ENCODE measurements at places on chromosomes 5 and 9.

DNA sequence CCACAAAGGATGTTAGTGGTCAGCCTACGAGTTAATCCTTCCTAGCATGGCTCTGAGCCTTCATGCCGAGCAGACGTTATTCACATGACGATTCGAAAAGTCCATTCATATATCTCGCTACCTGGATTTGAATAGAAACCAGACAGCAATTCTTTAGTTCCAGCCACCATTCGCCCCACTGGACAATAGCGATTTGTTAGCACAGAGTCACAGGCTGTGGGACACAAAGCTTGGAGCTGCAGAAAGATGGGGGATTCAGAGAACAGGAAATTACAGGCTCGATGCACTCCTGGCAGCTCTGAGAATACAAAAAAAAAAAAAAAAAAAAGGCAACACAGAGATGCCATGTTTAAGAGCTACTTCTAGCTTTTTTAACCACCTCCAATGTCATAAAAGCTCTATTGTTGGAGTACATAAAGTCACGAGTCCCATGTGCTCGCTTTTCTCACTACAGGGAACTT lies 110.7 kb downstream of the NR6A1 start:
- no peak for DNase-seq

GRCh38 chr5:54186912-54187445 lies 123.4 kb downstream of the ARL15 start:
- DNase-seq: no peak

DNA sequence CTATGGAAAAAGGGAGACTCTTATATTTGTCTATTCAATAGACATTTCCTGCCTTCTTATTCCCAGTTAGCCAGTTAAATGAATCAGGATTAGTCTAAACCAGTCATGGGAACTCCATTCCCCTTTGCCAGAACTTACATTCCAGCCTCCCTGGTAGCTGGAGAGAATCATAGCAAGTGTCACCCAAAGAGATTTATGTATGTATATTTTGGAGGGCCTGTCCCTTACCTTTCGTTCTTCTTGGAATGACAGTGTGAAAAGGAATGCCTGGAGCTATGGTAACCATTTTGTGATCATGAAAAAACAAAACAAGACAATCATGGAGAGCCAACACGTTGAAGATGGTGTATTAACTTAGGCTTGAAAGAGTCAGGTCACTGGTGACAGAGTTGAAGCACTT lies 627.7 kb downstream of the CCDC171 start:
- DNase-seq: no peak

- DNase-seq: no peak
Measured at GRCh38 chr9:68904454-68904853, 109.5 kb downstream of the PRKACG start.

DNA sequence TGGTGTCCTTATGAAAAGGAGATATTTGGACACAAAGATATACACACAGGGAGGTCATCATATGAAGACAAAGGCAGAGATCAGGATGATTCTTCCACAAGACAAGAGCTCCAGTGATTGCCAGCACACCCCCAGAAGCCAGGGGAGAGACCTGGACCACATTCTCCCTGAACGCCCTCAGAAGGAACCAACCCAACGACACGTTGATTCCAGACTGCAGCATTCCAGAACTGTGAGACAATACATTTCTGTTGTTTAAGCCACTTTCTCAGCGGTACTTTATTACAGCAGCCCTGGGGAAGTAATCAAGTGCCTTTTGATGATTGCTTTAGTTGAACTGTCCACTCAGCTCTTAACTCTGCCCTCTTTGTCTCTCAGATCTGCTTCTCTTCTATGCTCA lies 285.5 kb upstream of the SMARCA2 start:
- no peak for DNase-seq

DNA sequence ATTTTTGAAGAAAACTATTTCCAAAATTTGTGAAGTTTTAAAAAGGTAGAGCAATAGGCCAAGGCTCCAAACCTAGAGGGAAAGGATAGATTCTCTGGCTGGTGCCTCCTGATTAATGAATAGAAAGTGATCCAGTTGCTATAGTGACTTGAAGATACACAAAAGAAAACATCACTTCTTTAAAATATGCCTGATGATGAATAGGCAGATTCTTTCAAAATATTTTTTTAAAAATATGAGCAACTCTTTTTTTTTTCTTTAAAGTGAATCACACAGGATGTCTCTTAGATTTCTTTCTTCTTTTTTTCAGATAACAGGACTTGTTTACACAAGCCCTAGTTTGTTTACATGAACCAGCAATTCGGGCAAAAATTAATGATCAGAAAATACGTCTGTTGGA lies 124.4 kb downstream of the RFK start:
- DNase-seq: no peak

- no peak for DNase-seq
Measured at GRCh38 chr5:75006865-75007822, 45.2 kb downstream of the GCNT4 start.

DNA sequence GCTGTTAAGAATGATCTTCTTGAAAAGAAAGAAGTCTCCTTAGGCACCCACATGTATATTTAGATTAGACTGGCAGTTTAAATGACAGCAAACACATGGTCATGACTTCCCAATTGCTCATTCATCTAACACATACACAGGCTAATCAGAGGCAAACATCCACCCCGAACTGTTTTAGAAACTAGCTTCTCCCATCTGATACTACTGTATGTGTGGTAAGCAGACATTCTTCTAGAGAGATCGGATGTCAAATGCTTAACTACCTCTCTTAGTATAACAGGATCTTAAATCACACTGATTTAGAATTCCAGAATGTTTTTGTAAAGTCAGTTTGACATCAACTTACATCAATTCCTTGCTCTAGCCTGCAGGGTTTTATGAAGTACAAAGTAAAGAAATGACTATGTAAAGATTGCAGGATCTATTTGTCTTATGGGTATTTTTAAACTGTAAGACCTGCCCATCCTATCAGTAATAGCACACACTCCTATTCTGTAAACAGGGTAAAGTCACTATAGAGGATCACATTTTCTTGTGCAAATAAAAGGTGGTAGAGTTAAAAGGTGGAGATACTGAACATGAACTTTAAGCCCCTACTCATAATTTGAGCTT lies 239.7 kb downstream of the MLLT3 start:
- no peak for DNase-seq

GRCh38 chr9:135608999-135609317 lies 30.4 kb downstream of the GLT6D1 start:
- no peak for DNase-seq

DNA sequence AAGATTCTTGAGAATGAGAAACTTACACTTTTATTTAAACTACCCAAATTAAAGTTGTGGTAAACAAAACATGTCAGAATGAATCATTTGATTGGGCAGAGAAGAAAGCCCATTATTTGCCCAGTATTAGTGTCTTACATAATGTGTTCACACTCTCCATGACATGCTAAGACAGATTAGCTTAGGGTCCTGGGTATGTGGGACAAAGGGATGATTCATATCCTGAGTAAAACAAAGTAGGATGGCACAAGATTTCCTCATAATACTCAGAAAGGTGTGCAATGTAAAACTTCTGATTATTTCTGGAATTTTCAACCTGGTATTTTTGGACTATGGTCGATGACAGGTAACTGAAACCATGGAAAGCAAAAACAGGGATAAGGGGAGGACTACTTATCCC lies 183.9 kb upstream of the POU5F2 start:
- DNase-seq: no peak

DNA sequence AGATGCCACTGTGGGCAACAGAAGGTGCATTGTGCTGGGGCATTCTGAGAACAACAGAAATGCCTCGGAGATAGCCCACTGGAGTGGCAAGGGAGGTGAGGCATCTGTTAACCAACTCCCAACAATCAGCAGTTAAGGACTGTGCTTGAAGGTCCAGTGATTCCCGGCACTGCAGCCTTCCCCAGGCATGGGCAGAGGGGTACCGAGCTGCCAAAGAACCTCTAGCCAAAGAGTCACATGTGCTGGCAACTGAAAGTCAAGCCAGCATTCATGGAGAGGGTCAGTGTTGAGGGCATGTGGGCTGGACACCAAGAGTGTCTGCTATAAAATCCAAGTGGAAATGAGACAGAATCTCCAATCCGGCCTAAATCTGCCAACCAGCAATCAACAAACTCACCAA lies 149.6 kb downstream of the ASTN2 start:
- no peak for DNase-seq

DNA sequence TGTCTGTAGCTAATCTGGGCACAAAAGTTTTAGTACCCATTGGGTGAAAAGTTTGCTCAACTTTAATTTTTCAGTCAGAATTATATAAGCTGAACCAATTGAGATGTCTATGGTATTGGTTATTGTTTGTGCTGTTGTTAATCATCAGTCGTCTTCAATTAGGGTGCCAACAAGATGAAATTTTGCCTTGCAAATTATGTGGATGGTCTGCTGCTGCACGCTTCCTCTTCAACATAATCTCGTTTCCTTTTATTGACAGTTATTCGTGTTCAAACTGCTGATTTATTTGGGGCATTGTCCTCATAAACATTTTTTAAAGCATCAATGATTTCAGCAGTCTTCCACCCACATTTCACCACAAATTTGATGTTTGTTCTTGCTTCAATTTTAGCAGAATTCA lies 194.0 kb downstream of the HTR1A start:
- no peak for DNase-seq

GRCh38 chr9:92716557-92716956 lies 46.6 kb upstream of the IPPK start:
- peak; percentile 56 for DNase-seq

- no peak for DNase-seq
Measured at GRCh38 chr5:151288180-151288579, 15.4 kb downstream of the SLC36A3 start.

GRCh38 chr9:19409401-19410194 lies 789 bp downstream of the ACER2 start:
- DNase-seq: no peak

DNA sequence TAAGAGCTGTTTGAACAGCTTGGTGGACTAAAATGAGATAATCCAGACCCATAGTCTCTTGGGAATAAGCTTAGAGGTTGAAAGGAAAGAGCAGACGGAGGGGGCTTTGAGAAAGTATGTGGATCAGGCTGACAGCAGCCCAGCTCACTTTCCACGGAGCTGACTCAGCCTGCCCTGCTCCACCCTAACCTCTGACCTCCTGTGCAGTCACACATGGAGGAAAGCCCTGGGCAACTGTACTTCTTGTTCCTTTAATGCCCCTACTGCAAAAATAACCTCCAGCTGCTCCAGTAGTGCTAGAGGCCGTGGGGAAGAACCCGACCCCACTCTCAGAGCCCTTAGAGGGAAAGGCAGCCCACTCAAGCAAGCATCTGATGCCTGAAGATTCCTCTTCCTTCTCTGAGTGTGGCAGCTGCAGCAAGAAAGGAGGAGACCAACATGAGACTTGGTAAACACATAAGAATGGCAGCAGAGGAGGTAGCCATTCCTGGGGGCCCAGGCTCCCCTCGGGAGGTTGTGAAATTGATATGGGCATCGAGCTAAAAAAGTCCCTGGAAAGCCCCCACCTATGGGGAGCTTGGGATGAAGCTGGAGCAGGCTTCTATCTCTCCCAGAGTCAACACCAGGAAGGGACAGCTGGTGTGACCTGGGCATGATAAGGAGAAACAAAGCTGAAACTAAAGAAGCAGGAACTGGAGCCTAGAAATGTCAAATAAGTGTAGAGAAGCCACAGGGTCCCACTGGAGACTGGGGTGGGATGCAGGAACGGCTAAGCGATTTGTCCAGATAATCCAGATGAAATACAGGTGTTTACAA lies 204.3 kb downstream of the PIK3R1 start:
- no peak for DNase-seq

- DNase-seq: no peak
Measured at GRCh38 chr9:7172154-7173115, 414.7 kb downstream of the KDM4C start.

GRCh38 chr5:132142459-132142858 lies 68.9 kb downstream of the CSF2 start:
- DNase-seq: no peak

DNA sequence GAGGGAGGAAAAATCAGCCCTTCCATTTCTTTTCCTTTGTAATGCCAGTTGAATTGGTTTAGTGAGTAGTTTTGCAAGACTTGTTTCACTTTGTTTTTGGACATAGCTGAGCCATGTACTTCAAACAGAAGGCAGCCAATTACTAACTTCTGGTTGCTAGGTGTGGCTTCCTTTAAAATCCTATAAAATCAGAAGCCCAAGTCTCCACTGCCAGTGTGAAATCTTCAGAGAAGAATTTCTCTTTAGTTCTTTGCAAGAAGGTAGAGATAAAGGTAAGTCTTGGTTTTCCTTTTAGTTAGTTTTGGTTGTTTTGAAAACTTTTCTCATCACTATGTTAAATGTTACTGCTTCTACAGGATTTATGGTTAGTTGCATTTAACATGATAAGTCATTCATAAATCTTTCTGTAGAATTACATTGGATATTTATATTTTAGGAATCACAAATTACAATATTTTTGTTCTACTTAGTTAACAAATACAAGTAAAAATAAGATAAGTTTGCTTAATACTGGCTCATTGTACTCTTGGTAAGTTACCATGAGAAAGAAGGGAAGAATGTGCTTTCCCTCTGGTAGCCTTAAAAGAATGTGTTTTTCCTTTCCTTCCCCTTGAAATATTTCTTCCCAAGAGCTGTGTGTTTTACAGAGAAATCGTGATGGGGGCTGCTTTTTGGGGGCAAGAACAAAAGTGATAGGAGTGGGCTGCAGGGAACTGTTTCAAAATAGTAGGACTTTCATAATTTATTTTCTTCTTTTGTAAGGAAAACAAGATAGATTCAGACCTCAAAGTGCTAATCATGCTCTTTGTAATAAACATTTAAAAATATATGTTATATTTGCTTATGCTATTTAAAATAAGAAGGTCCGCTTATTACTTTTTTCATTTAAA lies at the start of gene ANXA1:
TSS of gene ANXA1 (plus strand) at position 213 of the 890 bp plus-strand sequence. CDS start 6,671 bp downstream, outside the sequence.
- DNase-seq: no peak

DNA sequence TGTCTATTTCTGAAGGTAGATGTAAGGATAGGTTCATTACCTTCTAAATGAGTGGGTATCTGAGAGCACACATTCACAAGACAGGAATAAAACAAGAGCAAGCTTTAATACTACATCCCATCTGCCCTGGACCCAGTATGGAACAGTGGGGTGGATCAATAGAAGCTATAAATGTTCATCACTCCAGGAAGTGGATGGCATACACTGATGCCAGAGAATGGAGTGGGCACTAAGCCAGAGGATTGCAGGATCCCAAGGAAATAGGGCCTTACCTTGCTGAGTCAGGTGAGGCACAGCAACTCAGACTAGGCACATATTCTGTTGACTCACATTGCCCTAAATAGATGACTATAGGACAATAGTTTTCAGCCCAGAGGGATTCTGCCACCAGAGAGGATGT lies 21.3 kb upstream of the COX7C start:
- DNase-seq: no peak

DNA sequence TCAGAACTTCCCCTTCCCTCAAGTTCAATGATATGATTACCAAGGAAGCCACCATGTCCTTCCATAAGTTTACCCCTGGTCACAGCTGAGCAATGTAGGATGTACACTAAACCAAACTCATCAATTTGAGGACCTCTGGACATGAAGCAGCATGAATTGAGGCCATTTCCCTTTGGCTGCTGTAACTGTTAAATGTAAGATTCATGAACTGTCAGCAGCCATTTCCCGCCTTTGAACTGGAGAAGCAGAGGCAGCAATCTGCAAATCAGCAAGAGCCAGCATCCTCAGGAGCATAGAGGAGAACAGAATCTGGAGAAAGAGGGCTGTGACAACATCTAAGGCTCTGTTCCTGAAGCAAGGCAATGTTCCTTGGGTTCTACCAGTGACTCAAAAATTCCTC lies 104.3 kb upstream of the PTGER4 start:
- no peak for DNase-seq

- DNase-seq: no peak
Measured at GRCh38 chr5:135714126-135714894, 120.2 kb upstream of the SLC25A48 start.

All from stimulated activated CD8-positive, alpha-beta memory T cell treated with anti-CD3 and anti-CD28 coated beads, Interleukin-12 subunit alpha, Interleukin-12 subunit beta, amount 100 ng/mL, for 4 hours (primary cell).